Activated gamma-delta T cell treated with Interleukin-2 at 50 U/mL for 16 hours (primary cell): ENCODE measurements at places on chromosomes 16 and 17.
A peak's percentile ranks its signal among the peaks of the same experiment; 100 is the strongest.

DNA sequence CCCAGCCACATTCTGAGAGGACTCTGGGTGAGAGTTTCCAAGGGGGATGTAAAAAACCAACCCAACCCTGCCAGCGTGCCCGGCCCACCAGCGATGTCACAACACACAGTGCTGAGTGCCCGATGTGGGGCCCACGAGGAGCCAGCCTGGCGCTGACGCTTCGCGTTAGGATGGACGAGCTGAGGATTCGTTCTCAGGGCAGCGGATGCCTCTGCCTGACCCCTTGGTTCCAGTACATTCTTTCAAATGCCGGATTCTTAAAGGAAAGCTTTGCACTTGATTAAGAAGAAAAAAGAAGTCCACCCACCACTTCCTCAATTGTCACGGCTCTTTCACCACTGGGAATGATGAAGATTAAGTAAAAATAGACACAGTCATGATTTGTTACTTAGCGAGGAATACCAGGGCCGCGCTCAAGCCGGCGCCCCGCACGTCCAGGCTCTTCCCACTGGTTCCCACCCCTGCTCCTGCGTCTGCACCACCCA, 79.4 kb downstream of the IRF8 start:
- DNase-seq, result no peak

- no peak for DNase-seq
These were observed 1.6 kb upstream of the TBKBP1 start for GRCh38 chr17:47692137-47692894.

GRCh38 chr17:6160911-6161855, 91.0 kb downstream of the WSCD1 start:
- DNase-seq, result no peak

DNA sequence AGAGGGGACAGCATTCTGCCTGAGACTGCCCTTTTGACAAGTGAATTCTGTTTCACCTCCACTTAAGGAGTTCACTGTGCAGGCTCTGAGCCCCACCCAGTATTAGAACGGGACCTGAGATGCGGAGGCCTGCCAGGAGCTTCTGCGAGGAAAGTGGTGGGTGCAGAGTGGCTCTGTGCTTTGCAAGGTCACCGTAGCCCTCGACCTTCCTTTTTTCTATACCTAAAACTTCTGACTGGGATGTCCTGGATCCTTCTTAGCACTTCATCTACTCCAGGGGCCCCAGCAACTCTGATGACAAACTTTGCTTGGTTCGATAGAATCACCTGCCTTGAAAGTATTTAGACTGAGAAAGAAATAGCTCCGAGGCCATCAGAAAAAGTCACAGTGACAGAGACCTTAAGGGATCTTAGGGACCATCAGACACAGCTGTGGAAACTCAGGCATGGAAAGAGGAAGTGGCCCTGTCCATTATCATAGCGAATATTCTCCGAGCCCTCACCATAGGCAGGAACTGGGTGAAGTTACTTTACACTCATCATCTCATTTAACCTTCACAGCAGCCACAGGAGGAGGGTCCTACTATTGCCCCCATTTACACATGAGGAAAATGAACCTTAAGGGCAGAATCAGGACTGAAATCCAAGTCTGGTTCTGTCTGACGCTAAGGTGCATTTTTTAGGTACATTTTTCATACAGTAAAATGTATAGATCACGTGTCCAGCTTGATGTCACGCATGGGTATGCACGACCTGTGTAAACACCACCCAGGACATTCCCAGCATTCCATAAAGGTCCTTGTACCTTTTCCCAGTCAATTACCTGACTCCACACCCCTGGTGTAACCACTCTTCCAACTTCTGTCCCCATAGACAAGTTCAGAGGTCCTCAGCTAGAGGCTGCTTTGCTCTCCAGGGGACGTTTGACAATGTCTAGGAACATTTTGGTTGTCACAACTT, 676 bp upstream of the KRT13 start:
- DNase-seq, result no peak

DNA sequence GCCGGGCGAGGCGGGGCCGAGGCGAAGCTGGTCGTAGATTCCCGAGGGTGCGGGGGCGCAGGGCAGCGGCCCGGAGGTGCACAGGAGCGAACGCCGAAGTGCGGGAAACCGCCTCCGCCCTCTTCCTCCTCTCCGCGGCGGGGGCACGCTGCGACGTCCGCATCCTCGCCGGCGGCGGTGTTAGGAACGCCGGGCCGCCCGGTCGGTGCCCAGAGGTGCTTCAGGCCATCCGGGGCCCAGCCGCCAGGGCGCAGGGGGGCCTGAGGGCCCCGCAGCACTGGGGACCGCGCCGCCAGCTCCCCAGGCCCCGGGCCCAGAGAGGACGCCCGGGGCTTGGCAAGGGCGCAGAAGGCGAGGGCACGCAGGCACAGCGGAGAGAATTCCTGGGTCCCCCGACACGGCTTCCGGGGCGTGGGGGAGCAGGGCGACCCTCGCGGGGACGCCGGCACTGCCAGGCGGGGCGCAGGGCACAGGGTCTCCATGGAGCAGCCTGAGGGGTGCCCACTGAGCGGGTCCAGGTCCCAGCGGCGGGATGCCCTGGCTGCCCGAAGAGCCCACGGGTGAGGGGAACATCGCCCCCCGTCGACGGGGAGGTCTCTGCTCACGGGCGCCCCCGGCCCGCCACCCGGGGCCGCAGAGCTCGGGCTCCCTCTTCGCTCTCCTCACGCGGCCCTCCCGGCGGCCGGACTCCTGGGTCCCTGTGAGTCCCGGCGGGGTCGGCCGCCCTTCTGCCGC, 576 bp downstream of the EPOP start:
- DNase-seq, result no peak

DNA sequence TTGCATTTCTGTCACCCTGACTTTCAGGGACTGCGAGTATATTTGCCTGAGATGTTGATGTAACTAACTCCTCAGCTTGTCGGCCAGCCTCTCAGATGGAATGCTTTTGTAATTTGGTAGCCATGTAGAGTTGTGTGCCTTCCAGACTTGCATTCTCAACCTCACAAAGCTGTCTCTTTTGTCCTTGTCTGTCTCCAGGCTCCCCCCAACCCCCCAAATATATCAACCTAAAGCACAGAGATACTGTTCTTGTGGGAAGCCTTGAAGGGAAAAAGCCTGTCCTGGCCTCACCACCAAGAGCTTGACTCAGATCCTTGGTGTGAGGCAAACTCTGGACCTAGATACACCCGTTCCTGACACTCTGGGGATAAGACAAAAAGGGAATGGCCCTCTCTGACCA, 18.4 kb downstream of the SAP30BP start:
- no peak for DNase-seq

GRCh38 chr16:191831-192230, 11.6 kb downstream of the HBQ1 start:
- DNase-seq, result no peak

- no peak for DNase-seq
These were observed 18.1 kb upstream of the SHCBP1 start for GRCh38 chr16:46638947-46639925.

DNA sequence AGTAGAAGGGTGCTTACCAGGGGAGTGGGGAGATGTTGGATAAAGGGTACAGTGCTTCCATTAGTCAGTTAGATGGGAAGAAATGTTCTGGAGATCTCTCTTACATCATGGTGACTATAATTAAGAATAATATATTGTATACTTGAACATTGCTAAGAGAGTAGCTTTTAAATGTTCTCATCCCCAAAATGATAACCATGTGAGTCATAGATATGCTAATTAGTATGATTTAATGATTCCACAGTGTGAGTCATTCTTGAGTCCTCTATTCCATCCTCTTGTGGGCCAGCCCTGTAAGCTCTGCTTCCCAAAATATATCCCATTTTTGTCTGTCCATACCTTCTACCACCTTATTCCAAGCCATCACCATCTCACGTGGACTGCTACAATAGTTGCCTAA, 80.6 kb upstream of the CDH11 start:
- no peak for DNase-seq

DNA sequence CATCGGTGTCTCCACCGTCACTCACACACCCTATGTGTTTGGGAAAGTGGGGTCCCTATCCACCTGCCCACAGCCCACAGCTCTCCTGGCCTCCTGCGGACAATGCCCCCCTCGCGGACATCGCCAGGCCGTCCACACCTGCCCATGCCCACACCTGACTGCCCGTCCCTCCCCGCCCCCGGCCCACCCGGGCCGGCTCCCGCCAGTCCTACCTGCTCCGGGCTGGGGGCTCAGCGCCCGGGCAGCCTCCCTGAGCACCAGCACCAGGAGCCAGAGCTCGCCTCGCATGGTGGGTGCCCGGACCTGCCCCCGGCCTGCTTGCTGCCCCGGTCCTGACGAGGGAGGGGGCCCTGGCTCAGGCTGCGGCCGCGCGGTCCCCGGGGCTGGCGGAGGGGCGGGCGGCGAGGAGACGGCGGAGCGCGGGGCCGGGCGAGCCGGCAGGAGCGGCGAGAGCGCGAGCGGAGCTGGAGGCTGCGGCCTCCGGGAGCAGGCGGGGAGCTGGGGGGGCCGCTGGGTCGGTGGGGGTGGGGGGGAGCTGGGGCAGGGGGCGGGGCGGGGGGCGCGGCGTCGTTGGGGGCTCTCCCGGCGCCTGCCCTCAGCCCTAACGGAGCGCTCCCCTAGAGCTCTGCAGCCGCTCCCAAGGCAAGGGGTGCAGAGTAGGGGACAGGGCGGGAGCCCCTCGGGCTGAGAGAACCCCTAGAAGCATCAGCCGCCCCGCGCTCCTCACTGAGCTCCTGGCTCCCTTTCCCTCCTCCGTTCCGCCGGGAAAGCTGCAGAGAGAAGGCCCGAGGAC, at the start of gene PLXDC1:
Gene PLXDC1, minus strand, starts transcription at position 488 of the 793 bp plus-strand sequence. Its CDS starts 200 bp downstream, at position 288.
- peak; percentile 11 for DNase-seq

- DNase-seq, result no peak
These were observed 12.1 kb upstream of the WFDC1 start for GRCh38 chr16:84282533-84282932.

DNA sequence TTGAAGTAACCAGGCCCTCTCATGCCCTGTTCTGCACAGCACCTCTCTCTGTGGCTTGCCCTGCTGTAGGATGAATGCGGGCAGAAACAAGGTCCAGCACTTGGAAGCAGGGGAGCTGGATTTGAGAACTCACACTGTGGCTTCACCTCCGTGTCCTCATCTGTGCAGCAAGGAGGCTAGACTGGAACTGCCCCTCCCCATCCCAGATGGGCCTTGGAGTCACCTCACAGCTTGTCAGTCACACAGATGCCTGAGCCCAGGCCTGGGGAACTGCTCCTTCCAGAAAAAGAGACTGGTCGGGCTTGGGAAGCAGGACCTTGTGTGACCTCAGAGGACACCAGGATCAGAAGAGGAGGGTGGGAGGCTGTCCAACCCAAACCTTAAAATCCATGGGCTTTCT, 180.8 kb downstream of the CCT6B start:
- no peak for DNase-seq

DNA sequence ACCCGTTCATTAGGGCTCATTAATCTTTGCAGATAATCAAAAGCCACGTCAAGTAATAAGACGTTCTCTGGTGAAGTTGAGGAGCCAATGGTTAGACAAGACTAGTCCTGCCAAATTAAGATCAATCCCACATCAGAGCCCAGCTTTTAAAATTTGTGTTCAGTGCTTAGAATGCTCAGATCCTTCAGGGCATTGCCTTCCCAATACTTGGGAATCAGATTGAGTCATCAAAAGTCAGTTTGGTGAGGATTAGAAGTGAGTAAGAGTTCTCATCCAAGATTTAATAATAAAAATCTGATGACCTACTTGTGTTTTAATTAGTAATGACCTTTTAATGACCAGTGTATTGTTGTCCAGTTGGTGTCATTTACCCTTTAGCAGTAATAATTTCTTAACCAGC, 19.8 kb downstream of the MAP2K4 start:
- no peak for DNase-seq

GRCh38 chr16:59163371-59164055, 429.4 kb upstream of the GOT2 start:
- no peak for DNase-seq

DNA sequence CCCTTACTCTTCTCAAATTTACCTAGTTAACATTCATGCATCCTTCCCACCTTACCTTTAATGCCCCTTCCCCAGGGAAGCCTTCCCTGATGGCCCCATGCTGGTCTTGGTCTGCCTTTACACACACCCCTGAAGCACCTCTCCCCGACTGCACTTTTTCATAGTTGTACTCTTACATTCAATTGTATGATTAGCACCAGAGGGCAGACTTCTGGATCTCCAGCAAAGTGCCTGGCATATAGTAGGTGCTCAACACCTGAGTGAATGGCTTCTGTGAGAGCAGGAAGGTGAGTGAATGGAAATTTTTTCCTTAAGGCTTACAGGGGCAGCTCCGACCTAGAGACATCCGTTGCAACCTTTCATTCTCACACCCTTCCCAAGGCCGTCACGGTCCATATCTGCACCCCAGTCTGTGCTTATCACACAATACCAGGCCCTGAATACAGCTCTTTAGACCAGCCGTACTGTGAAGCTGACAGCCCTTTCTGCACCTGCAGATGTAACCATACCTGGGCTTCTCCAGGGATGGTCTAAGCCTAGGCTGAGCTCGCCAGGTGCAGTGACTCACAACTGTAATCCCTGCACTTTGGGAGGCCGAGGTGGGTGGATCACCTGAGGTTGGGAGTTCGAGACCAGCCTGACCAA, 4.4 kb downstream of the PGAP3 start:
- DNase-seq, result no peak

- DNase-seq, result no peak
These were observed 125.8 kb downstream of the CCDC182 start for GRCh38 chr17:57619061-57619937.

- DNase-seq, result no peak
These were observed 78.4 kb downstream of the ARHGAP44 start for GRCh38 chr17:12867726-12868125.

DNA sequence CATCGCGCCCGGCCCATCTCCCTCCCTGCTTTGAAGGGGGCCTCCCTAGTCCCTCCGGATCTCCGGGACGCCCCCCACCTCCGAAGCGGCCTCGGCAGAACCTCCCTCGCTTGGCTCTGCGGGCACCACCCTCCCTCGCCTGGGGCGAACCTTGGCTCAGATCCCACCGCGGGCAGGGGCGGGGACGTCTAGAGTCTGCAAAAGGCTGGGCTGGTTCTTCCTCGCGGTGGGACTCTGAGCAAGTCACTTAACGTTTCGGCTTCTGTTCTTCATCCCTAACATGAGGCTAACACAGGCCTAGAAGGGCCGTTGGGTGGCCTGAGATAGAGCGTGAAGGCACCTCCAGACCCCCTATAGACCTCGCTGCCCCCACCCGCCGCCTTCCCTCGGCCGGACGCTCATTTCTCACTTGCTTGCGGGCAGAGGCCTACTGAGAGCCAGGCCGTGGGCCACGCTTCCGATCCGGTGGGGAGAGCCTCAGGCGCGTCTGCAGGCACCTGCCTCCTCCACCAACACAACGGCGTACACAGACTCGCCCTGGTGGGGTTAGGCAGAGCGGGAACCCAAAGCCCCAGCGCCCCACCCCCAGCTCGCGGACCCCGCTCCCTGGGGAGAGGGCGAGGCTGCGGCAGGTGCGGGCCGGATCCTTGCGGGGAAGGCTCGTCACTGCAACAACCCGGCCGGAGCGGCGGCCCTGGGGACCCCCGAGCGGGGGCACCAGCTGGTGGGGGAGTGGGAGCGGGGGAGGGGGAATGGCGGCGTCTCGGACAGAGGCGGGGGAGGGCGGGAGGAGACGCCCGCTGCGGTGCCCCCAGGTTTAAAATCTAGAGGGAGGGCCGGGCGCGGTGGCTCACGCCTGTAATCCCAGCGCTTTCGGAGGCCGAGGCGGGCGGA, 5.4 kb downstream of the MYO1C start:
- peak; percentile 72 for DNase-seq
